CD4-positive, alpha-beta T cell treated with Interferon gamma for 1 hour (primary cell): ENCODE measurements at places on chromosomes 3 and 15.

DNA sequence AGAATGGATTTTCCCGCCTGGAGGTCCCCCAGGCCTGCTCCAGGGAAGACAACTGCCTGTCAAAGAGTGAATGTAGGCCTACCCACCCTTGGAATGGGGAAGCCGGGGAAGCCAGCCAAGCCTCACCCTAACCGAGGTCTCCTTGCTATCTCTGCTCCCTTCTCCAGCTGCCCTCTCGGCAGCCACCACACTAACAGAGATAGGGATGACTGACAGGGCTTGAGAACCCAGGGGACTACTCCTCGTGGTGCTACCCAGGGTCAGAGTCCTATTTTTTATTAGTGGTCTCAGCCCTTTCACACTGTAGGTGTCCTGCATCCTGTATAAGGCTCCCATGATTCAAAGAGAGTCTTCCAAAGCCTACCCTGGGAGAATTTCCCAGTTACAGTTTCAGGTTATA, 160.6 kb upstream of the CHRM5 start:
- no peak for DNase-seq

DNA sequence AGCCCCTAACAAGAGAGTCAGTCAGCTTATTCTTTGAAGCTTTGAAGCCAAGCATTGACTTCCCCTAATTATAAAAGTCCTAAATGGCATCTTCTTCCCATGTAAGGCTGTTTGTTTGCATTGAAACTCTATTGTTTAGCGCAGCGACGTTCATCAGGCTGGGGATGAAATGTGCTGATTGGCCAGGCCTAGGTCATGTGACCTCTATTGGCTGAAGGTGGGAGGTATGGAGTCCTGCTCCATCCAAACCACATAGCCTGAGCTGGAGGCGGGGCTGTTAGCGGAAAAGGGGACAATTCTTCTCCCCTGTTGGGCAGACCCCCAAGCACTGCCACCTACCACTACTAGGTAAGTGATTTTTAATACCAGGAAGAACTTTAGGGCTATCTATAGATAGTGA, 145.3 kb upstream of the PRR23C start:
- DNase-seq = no peak

GRCh38 chr15:78762985-78763795, 48.1 kb downstream of the ADAMTS7 start:
- no peak for DNase-seq

DNA sequence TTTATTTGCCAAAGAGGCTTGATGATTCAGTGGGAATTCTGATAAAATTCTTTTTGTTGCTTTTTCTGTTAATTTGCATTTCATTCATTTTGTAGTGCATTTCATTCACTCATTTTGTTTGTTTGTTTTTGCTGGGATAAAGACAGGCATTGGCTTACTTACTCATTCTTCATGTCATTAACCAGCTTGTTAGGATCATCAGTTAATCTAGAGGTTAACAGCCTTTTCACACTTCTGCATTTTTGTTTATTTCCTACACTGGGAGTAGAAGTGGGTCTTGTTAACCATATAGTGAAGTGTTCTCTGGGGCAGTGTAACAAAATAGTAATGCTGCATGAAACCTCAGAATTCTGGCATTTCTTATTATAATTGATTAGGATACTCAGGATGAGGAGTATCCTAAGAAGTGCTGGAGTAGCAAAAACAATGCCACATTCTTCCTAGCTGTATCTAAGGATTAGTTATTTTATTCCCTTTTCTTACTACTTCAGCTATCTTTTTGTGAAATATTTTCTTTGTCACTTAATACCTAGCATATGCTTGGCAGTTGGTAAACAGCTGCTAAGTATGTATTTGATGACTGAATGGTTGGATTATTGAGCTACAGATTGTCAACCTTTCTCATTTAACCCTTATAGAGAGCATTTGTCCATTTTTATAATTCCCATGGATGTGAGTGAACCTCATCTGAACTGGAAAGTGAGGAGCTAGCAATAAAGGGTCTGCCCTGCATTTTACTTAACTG, 135.7 kb upstream of the LRRFIP2 start:
- no peak for DNase-seq

GRCh38 chr3:188108703-188109412, 45.1 kb upstream of the LPP start:
- DNase-seq = no peak

- no peak for DNase-seq
These were observed 5.4 kb downstream of the PARL start for GRCh38 chr3:183879243-183879642.

DNA sequence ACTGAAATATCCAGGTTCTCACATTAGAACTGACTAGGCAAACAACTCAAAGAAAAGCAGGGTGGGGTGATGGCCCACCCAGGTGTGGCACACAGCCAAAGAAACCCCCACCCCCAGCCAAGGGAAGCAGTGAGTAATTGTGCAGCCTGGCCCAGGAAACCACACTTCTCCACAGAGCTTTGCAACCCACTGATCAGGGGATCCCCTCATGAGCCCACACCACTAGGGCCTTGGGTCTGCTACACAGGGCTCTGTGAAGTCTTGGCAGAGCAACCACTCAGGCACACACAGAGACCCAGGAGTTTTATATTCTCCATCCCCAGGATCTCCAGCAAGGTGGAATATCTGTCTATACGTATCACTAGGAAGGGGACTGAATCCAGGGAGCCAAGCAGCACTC, 22.2 kb upstream of the TRIM42 start:
- DNase-seq = no peak

GRCh38 chr3:149085828-149086231, 503 bp downstream of the HLTF start:
- no peak for DNase-seq

GRCh38 chr15:76073554-76073953, 13.8 kb downstream of the TMEM266 start:
- no peak for DNase-seq

GRCh38 chr15:96327155-96327741, 3.3 kb upstream of the NR2F2 start:
- DNase-seq = no peak

DNA sequence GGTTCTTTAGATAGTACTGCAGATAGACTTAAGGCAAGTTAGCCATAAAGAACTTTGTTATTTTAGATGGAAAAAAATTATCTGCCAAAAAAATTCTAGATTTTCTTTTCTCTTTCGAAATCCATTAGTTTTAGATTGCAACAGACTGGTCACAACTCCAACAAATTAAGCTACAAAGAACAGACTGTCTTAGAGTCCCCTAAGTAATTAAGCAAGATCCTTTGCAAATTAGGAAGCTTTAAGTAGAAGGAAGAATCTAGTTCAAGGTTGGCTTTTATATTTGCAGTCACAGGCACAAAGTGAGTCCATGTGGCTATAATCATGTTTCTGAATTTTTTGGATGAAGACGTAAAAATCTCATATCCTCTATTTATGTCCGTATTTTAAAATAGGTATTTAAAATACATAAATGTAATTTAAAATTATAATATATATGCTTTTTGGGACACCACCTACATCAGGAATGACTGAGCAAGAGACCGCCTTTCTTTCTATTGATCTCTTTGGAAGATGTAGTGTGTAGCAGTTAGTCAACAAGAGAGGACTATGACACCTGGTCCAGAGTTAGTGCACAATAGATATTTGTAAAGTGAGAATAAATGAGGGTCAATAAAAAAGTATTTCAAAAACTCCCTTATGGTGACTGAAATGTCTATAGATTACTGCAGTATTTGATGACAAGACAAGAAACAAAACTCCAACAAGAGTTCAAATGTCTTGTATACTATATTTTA, 34.4 kb downstream of the TMEM45A start:
- no peak for DNase-seq

- DNase-seq = no peak
These were observed 55.2 kb downstream of the PXYLP1 start for GRCh38 chr3:141286856-141287255.

DNA sequence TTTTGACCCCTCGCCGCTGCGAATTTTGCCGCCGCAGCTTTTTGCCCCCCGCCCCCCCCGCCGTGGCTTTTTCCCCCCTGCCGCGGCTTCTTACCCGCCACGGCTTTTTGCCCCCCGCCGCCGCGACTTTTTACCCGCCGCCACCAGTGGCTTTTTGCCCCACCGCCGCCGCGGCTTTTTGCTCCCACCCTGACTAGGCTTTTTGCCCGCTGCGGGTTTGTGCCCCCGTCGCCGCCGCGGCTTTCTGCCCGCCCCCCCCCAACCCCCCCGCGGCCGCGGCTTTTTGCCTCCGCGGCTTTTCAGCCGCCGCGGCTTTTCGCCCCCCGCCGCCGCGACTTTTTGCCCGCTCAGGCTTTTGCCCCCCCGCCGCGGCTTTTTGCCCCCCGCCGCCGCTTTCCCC, 598.1 kb downstream of the GOLGA6L6 start:
- no peak for DNase-seq

DNA sequence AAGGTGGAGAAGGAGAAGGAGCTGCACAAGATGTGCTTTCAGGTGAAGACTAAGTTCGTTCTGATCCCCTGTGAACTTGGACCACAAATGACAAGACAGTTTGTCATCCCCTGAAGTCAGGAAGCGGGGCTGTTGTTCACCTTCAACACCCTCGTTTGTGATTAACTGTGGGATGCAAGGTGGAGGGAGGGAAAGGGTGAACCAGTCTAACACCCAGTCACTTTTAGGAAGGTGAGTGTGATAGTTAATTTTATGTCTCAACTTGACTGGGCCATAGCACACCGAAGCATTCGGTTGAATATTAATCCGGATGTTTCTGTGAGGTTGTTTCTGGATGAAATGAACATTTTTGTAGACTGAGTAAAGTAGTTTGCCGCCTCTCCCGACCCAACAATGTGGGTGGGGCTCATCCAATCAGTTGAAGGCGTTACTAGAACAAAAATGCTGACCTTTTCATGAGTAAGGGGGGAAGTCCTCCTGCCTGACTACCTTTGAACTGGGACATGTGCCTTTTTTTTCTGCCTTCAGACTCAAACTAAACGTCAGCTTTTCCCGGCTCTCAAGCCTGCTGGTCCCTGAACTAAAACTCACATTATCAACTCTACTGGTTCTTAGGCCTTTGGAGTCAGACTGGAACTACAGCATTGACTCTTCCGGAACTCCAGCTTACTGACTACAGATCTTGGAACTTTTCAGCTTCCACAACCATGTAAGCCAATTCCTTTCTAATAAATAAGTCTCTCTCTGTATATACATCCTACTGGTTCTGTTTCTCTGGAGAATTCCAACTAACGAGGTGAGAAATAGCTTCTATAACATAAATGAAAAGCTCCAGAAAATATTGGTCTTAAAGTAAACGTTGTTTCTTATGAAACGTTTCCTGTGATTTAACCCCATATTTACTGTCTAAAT, 264.0 kb upstream of the SLITRK3 start:
- DNase-seq = no peak

- no peak for DNase-seq
These were observed 12.9 kb upstream of the MB21D2 start for GRCh38 chr3:192930577-192930976.

DNA sequence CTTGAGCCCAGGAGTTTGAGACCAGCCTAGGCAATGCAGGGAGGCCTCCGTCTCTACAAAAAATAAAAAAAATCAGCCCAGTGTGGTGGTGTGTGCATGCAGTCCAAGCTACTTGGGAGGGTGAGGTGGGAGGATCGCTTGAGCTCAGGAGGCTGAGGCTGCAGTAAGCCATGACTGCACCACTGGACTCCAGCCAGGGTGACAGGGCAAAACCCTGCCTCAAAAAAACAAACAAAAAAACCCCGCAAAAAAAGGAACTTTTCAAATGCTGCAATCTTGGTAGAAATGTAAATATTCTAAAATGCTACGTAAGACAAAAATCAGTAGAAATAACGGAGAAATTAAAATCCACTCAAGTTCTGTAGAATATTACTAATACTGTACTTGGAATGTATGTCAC, 108.1 kb upstream of the MELTF start:
- peak; percentile 22 for DNase-seq

GRCh38 chr3:174193604-174194003, 665.5 kb upstream of the NAALADL2 start:
- no peak for DNase-seq

DNA sequence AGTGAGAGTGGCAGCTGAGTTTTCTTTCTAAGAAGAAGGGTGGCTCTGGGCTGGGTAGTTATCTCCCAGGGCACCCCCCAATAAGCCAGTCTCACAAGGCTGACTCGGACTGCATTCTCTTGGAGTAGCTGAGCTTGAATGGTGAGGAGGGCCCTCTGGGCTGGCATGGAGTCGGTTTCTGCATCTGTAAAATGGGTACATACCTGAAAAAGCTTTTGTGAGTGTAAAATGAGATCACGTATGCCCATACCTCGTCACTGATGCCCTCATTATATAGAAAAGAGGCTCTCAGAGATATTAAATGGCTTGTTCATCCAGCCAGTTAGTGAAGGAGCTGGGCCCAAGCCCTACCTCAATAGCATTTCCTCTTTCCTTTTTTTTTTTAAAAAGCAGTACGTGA, 41.2 kb downstream of the SMAD6 start:
- no peak for DNase-seq

DNA sequence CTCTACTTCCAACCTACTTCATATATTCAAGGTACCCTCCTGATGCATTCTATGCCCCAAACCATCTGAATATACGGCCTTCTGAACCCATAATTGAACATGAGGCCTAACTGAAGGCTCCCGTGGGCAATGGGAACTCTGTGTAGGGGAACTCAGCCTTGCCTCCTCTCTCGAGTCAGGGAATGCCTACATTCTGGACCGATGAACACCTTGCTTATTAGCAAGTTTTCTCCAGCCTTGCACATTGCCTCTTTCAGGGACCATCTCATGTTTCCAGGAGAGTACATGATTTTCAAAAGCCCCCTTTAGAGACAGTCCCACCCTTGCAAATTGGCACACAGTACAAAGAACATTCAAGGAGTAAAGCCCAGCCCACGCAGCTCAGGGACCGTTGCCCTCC, 26.3 kb upstream of the GALNT15 start:
- no peak for DNase-seq

GRCh38 chr3:151925419-151925818, 52.0 kb downstream of the SUCNR1 start:
- DNase-seq = no peak

GRCh38 chr3:59374091-59374817, 324.4 kb upstream of the CFAP20DC start:
- DNase-seq = no peak

- no peak for DNase-seq
These were observed 26.2 kb upstream of the LRTM1 start for GRCh38 chr3:54954022-54954421.

DNA sequence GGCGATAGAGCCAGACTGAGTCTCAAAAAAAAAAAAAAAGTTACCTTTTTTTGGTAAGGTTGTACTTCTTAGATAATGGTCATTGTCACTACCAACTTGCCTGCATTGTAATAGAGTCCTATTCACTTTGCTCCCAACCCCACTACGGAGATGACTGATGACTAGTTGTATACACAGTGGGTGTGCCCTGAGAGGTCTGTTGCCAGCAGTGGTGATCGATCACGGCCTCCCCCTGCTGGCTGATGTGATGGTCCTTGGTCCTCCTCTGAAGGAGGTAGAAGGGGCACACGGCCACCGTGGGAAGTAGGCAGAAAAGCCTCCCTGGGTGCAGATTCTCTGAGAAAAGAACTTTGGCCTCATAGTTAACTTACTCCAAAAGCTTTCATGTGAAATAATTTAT, 10.7 kb downstream of the GCNT3 start:
- peak; percentile 26 for DNase-seq

- no peak for DNase-seq
These were observed 28.7 kb upstream of the COPB2 start for GRCh38 chr3:139418144-139418543.
